Stimulated activated CD4-positive, alpha-beta T cell treated with anti-CD3 and anti-CD28 coated beads, TNF-alpha, amount 100 ng/mL, for 24 hours (primary cell): ENCODE measurements at places on chromosomes 5 and 9.
A peak's percentile ranks its signal among the peaks of the same experiment; 100 is the strongest.

- DNase-seq = no peak
Measured at GRCh38 chr5:143781993-143782520, 29.9 kb upstream of the HMHB1 start.

- DNase-seq = no peak
Measured at GRCh38 chr9:68427216-68427977, 71.0 kb downstream of the PGM5 start.

GRCh38 chr5:172114875-172115422 is 73.1 kb downstream of the STK10 start:
- DNase-seq = peak; percentile 52

GRCh38 chr9:109953813-109954497 is 174.0 kb downstream of the PALM2AKAP2 start:
- no peak for DNase-seq

DNA sequence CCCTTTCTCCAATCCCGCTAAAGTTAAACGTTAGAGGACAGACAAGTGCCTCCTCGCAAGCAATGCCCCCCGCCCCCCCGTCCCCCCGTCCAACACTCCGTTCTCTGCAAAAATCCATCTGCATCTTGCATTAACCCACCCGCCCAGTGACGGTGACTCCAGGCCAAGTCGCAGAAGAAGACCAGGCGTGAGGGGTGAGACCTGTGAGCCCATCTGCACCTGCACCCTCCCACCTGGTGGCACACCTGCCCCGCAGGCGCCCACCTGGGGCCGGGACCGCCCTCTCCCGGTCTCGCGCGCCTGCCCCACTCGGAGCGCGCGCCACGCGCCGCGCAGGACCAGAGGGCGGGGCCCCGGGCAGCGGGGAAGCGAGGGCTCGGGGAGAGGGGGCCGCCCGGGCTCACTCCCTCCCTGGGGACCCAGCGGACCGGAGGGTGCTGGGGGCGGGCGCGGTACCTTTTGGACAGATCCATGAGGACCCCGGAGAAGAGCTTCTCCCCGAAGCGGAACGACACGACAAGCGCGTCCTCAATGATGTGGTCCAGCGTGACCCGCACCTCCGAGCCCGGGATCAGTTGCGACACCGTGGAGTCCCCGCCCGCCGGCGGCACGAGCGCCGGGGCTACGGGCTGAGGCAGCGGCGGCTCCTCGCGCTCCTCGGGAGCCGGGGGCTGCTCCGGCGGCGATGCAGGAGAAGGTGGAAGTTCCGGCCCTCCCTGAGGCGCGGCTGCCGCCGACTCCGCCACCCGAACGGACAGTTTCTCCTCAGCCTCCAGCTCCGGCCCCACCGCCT is 705 bp downstream of the PWWP2A start:
- DNase-seq = peak; percentile 32

DNA sequence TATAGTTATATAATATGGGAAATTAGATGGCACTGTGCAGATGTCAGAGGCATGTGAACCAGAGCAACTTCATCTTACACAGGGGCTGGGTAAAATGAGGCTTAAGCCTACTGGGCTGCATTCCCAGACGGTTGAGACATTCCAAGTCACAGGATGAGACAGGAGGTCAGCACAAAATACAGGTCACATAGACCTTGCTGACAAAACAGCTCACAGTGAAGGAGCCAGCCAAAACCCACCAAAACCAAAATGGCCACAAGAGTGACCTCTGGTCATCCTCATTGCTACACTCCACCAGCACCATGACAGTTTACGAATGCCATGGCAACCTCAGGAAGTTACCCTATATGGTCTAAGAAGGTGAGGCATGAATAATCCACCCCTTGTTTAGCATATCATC is 479.4 kb downstream of the TLR4 start:
- DNase-seq = no peak

GRCh38 chr9:128323212-128323730 is 632 bp downstream of the COQ4 start:
- no peak for DNase-seq

DNA sequence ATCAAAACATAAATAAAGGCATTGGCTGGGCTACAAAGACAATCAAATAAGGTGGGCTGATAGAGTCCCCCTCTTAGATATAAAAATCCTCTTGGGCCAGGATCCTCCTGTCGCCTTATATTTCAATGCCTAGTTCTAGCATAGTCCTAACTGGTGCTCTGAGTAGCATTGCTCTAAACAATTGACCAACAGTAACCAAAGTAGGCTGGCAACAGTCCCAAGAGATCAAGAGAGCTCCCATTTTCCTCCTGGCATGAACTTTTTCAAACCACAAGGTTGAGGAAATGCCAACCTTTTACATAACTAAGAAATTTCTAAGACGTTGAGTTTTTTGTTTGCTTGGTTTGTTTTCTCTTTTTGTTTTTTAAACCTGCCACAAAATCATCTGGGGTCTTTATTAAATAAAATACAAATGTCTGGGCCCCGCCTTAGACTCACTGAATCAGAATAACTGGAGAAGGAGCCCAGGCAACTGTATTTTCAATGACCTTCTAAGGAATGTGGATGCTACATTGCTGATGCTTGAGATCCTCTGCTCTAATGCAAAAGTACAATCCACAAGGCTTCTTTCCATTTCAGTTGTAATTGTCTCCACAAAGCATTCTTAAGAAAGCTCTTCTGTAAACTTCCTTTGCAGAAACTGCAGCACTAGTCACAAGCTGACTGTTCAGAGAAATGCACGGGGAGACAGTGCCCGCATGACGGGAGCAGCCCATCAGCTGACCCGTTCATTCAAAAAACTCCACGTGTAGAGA is 2.9 kb downstream of the SLC45A2 start:
- no peak for DNase-seq

- no peak for DNase-seq
Measured at GRCh38 chr5:96014395-96014794, 52.7 kb upstream of the ELL2 start.

- no peak for DNase-seq
Measured at GRCh38 chr5:52356311-52356918, 431.3 kb upstream of the ITGA1 start.

DNA sequence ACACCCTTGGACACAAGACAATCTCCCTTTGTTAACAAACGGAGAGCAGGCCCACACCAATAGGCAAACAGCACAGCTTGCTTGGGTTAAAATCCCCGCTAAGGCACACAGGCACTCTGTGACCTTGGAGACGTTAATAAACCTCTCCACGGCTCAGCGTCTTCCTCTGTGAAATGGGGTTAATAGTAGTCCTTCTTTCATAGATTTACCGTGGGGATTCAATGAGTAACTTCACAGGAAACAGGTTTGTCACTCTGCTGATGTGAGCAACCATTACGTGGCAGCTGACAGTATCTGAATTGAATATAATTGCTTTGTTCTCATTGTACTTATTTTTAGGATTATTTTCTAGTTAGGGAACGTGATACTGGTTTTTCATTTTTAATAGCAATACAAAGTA is 65.2 kb upstream of the ADRA1B start:
- no peak for DNase-seq

GRCh38 chr5:7794311-7794710 is 56.6 kb downstream of the CFAP90 start:
- DNase-seq = no peak

DNA sequence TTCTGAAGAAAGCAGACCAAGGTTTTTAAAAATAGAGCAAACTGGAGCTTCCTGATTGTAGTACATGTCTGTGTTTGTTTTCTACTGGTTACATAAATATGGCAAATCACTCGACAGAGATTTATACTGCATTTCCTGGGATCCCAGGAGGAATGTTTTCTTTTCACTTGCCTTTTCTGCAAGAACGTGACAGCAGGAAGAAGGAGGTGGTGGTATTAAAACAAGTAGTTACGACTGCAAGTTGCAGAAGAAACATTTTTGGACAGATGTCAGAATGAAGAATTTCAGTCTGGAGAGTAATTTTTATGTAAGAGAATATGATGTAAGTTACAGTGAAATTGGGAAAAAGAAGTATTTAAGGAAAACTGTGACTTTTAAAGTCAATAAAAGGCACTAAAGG is 253.7 kb upstream of the NFIL3 start:
- no peak for DNase-seq

DNA sequence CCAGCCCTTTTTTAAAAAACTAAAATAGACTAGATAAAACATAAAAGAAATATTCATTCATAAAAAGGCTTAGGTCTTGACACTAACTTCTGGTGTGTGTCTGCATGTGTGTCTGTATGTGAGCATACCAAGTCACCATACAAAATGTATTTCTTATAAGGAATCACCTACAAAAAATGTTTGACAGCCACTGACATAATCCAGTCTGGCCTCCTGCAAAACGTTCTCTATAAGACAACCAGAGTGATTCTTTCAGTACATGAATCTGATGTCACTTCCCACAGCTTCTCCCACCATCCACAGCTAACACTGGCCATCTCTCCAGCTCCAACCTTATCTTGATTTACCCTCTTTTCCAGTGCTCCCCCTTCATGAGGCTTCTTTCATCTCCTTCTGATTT is 192.3 kb downstream of the TLE1 start:
- DNase-seq = no peak

DNA sequence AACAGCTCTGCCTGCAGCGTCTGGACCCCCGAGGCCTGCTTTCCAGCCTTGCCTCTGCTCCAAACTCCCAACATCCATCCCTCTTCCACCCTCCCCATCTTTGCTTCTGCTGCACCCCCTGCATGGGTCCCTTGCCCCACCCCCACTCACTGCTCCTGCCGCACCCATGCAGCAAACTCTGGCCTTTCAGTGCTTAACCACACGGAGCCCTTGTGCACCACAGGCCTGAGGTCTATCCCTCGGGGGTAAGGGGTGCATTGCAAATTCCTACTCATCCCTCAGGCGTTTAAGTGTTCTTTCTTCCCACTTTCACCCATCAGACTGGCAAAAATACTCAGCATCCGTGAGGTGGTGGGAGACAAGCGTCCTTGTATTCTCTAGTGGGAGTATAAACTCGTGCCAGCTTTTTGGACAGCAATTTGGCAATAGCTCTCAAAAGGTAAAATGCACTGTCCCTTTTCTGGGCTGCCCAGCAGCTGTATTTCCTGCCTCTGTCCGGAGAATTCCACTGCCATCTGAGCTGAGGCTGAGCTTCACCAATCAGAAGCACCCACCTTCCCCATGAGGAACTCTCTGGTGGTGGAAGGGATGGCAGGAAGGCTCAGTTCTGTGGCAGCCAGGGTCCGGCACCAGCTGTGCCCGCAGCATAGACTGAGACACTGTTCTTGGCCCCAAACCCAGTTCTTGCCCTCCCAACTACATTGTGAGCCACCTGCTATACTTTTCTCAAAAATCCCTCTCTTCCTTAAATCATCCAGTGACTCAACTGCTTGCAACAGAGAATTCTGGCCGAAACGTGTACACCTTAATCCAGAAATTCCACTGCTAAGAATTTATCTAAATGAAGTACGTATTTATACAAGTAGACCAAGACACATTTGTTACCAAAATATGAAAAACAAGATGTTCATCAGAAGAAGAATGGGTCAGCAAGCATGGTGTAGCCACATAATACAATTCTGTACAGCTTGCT is 15.0 kb downstream of the PSMB7 start:
- DNase-seq = no peak

GRCh38 chr5:89315286-89316100 is 432.5 kb upstream of the MEF2C start:
- DNase-seq = no peak

- DNase-seq = no peak
Measured at GRCh38 chr5:42989190-42989589, 50.9 kb downstream of the ANXA2R start.

DNA sequence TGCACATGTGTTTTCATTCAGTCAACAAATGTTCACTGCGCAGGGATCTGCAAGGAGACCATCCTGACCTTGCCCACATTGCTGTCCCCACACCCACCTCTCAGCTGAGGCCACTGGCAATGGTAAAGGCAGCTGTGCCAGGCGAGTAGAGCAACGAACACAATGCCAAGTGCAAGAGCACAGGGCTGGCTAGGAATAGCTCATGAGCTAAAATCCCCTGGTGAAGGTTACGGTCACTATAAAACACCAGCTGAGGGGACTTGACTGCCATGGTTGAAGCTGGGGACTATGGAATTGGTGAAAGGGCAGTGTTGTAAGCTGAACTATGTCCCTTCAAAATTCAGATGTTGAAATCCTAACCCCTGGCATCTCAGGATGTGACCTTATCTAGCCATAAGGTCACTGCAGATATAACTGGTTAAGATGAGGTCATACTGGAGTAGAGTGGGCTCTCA is 96.1 kb downstream of the OTULIN start:
- no peak for DNase-seq

- no peak for DNase-seq
Measured at GRCh38 chr5:36733183-36733582, 126.8 kb downstream of the SLC1A3 start.

- no peak for DNase-seq
Measured at GRCh38 chr5:33143405-33144123, 297.2 kb upstream of the TARS1 start.

GRCh38 chr5:53068291-53068836 is 41.2 kb downstream of the MOCS2 start:
- no peak for DNase-seq

DNA sequence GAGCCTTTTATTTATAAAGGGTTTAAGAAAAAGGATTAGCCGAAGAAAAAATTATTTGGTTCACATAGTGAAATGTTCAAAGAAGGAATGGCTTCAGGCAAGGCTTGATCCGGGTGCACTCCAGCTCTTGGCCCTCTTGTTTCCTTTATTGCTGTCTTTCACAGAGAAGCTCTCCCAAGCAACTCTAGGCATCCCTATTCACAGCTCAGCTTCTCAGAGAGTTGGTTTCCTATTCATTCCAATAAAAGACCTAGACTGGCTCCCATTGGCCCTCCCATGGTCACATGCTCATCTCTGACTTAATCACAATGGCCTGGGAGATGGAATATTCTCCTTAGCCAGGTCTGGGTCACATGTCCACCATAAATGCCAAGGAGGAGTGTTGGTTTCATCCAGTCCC is 9.4 kb upstream of the FGFR4 start:
- DNase-seq = no peak

GRCh38 chr9:126126807-126127206 is 199.8 kb upstream of the MVB12B start:
- no peak for DNase-seq

DNA sequence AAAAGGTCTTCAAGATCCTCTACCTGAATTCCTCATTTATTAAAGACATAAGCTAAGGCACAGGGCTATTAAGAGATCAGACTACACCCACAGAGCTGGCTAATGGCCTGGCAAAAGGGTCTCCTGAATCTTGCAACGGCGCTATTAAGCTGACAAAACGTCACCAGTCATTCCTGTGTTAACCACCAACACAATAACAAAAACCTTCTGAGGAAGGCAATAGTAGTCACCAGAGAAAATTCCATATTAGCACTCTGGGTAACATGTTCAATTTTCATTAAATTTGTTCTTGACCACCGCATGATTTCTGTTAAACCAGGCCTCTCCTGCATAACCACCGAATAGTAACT is 77.0 kb downstream of the GNAQ start:
- DNase-seq = no peak

DNA sequence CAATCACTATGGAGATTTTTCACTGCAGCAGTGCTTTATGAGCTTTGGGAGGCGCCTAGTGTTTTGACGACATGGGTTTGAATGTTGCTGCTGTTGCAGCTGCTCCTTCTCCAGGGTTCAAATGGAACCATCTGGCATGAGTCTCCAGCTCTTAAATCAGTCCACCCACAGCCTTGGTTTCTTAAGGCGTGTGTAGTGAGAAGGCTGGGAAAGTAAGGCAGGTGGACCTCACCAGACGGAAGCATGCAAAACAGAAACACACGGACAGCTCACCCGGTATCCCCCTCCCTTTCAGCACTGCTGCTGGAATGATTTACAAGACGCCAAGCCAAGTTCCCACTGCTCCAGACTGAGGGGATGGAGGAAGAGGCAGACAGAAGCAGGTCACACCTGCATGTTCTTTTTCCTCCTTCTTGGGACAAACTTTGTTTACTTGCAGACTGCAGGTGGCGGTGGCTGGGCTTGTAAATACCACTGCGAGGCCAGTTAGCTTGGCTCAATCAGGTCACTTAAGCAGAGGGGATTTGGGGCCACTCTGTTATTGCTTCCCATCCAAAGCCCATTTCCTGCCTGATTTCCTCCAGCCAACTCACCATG is 47.4 kb downstream of the ADAM19 start:
- DNase-seq = no peak
